CD4-positive, alpha-beta T cell treated with Interleukin-6 at 100 ng/mL for 8 hours (primary cell): ENCODE measurements at places on chromosomes 6 and 20.

- DNase-seq, result no peak
Measured at GRCh38 chr6:111523484-111524167, 40.6 kb upstream of the REV3L start.

DNA sequence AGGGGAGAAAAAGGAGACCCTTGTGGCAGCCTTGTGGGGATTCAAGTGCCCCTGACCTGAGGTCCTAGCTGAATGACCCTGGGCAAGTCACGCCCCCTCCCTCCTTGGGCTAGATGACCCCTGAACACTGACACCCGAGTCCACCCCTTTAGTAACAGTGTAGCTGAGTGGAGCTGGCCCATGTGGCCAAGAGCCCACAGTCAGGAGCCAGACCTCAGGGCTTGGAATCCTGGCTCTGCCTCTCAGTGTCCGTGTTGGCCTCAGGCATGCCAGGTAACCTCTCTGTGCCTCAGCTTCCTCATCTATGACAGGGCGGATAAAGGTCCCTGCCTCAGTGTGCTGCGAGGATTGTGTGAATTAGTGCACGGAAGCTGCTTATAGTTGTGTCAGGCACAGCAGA is 14.3 kb downstream of the IP6K3 start:
- no peak for DNase-seq

- DNase-seq, result no peak
Measured at GRCh38 chr6:134766497-134766896, 183.4 kb downstream of the ALDH8A1 start.

DNA sequence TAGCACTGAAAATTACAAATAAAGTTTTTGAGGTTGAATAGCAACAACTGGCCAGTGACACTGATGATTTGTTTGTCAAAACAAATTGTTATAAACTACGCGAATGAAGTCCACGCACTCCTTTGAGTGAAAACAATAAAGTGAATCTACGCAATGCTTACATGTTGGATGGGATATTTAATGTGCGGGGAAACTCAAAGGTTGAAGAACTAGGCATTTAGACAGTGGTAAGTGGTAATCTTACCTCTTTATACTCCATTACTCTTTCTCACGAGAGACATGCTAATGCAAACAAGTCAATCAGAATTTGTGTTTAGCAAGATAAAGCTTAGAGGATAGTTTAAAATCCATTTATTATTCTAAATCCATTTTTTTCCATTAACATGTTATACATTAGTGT is 606.4 kb downstream of the KHDRBS2 start:
- DNase-seq, result no peak

DNA sequence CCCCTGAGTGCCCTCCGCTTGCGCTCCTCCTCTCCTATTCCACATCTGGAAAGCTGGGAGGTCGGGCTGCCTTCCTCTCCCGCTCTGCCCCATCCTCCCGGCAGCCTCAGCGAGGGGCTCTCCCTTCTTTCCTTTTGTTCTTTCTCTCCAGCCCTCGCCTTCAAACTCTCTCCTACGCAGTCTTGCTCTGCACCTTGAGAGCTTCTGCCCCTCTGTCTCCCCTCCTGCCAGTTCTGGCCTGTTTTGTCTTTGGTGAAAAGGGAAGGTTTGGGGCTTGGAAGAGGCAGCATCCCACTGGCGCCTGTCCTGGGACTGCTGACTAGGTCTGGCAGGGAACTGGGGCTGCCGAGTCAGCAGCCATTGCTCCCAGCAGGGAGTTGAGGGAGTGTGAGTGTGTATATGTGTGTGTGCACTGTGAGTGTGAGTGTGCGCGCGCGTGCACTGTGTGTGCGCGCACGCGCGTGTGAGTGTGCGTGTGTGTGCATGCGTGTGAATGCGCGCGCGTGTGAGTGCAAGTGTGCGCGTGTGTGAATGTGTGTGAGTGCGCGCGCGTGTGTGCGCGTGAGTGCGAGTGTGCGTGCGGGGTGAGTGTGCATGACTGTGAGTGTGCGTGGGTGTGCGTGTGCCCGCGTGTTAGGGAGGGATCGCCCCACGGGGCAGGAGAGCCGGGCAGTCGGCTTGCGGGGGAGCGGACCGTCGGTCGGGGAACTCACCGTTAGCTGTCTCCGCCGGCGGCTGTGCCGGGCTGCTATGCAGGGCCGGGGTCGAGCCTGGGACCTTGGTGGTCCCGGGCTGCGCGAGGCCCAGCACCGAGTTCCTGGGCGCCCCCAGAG is 523 bp downstream of the CPXM1 start:
- no peak for DNase-seq

GRCh38 chr20:21159658-21160380 is 33.9 kb downstream of the KIZ start:
- DNase-seq, result no peak

DNA sequence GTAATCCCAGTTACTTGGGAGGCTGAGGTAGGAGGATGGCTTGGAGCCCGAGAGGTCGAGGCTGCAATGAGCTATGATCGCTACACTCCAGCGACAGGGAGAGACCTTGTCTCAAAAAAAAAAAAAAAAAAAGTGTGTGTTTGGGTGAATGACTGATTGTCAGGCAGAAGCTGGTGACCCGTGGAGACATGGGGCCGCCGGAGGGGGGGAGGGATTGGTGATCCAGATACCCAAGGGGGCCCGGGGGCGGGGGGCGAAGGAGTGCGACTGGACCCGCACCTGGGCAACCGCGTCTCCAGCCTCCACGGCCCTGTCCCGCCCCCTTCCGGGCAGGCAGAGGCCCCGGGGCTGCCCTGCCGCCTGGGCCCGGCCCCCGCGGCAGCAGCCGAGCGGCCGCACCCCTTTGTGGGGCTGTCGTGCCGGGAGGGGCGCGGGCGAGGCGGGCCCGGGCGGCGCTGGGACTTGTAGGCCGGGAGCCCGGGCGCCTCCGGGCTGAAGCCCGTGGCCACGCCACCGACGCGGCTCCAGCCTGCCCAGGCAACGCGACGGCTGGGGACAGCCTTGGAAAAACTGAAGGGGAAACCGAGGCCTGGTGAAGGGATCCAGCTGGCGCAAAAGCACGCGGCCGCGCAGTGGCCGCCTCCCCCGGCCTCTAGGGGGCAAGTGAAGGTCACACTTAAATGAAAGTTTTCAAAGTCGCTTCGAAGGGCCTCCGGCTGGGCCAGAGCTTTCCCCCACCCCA is 2.1 kb upstream of the RBM38 start:
- peak; percentile 62 for DNase-seq

DNA sequence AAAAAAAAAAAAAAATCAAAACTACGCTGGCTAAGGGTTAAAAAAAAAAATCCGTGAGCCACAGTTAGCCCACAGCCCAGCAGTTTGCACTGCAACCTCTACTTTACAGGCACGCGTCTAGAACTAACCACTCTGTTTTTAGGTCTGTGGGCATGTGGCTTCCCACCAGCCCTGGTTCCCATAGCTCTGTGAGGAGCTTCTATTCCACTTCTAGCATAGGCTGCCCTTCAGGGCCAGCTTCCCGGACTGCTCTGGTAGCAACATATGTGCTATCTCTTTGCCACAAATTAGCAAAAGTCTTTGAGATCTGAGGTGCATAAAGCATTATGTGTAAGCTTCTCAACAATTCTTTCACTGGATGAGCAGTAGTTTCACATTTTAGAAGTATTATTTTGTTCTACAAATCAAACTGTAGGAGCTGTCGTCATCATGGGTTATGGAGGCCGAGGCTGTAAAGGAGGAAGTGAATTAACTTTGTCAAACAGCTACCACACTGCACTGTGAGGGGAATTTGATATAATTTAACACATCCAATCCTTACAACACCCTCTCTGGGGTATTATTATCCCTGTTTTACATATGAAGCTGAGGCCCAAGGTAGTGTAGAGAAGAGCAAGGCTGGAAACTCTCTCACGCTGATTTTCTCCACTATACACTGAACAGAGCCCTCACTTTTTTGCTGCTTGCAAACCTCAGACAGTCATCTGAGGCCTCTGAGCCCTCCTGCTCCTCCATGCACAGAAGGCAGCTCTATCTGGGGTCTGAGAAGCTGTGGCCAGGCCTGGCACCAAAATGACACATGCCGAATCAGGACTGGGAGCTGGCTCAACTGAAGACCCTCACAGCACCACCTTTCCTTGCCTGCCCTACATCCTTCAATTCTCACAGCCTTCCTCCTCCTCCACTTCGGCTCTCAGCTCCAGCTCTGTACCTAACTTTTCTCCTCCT is 35.4 kb downstream of the MAN1A1 start:
- DNase-seq, result peak; percentile 8

DNA sequence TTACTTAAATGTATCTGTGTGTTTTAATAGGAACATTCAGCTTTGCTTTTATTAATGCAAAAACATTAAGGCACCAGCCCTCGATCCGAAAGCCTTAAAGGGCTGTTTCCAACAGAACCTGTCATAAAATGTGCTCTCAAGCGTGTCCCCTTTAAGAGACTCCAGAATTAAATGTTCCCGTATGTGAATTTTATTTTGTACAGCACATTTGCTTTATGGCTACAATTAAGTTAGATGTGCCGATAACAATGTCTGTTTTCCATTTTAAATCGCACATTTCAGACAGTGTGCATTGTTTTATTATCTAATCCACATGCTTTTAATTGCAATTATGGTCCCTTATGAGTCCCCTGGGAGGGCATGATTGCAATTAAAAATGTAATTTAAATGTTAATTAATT is 198.9 kb downstream of the TSHZ2 start:
- no peak for DNase-seq

GRCh38 chr6:16277101-16277981 is 39.0 kb downstream of the GMPR start:
- no peak for DNase-seq

DNA sequence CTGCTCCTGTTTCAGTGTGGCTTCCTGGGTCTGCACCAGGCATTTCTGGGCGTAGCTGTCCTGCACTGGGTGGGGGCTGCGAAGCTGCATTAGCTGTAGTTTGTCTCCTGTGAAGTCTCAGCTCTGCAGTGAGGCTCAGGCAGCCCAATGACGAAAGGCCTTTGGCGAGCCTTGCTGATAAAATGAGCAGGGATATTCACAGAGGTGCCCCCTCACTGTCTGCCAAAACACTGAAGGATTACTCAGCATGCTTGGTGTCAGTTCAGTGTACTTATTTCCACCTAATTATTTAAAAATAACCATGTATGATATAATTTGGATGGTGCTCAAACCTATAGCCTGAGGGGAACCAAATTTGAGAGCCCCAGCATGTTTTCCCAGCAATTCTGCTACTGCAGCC is 73.5 kb downstream of the ECT2L start:
- DNase-seq, result no peak

GRCh38 chr6:21947731-21948386 is 349.0 kb downstream of the PRL start:
- no peak for DNase-seq

DNA sequence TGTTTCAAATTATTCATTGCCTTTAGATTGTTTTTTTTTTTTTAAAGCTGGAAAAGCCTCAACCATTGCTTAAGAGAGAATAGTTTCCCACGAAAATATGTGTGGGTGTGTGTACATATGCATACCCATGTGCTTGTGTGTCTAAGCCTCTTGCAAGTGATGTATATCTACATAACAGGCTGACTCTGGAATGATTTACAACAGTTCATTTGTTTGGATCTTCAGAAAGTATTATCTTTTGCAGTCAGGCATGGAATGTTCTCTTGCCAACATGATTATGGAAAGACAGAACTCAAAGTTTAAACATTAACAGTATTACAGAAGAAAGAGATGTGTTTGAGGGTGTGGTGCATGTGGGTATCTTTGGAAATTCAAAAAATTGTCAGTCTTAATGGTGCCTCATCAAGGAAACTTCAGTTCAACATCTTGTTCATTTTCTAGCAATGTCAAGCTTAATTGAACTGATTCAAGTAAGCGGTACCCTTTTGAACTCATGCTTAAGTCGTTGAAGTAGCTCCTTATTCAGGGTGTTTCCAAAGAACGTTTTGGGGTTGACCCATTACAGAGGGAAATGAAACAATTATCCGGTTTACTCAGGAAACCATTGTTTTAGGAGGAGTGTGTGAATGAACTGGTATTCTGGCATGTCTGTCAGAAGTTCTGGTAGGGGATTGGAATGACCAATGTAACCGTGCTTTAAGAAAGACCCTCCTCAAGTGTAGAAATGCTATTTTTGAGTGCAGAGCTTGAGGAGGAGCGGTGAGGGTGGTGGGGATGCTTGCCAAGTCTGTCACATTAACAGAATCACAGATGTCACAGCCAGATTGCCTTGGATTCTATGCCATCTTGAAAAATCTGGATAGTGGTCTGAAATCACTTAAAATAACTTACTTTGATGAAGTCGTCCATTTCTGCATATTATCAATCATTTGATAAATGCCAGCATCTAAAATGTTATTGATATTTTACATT is 60.3 kb downstream of the ADGRG6 start:
- no peak for DNase-seq

DNA sequence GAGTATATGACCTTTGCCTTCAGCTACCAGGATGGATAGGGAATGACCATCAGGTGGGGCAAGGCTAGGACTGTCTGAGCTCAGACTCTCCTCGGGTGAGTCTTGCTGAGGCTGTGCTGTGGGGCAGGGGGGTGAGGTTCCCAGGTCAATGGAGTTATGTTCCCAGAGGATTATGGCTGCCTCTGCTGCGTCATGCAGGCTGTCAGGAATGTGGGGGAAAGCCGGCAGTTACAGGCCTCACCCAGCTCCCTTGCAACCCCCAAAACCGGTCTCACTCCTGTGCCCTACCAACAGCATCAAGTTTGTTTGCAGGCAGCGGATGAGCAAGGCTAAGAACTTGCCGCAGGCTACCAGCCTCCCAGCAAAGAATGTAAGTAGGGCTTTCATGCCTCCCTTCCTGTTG is 93.5 kb downstream of the ESR1 start:
- DNase-seq, result no peak

DNA sequence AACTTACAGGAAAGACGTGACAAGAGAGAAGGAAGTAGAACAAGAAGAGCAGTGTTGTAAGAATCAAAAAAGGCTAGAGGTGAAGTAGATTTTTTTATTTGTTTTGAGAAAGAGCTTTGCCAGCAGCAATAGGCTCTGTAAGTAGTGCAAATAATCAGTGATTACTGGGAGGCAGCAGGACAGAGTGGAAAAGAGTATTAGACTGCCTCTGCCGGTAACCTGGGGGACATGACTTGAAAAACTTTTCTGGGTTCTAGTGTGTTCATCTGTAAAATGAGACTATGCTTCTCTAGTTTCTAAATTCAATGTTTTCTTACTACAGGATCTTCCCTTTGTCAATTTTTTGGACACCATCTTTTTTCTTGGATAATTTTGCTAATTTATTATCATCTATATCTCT is 5.8 kb upstream of the IRAK1BP1 start:
- no peak for DNase-seq

DNA sequence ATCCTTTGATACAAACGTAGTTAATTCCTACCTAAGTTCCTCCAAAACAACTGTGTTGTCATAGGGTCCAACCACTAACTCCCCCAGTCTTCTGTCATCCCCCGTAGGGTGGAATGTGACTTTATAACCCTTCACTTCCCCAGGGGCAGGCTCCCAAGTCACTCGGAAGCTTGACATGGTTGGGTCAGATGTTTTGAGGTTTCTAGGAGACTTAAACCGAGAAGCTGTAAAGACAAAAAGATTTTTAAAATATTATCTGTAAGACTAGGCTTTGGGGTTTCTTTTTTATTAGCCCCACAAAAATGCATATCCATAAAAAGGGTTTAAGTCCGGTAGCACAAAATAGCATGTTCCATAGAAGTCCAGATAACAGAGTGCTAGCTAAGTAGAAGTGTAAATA is 50.2 kb downstream of the COL12A1 start:
- no peak for DNase-seq
